ENCODE measurements at places on chromosomes 6 and 20.

GRCh38 chr20:51487565-51488268 is 54.8 kb downstream of the NFATC2 start:
- DNase-seq: no peak

DNA sequence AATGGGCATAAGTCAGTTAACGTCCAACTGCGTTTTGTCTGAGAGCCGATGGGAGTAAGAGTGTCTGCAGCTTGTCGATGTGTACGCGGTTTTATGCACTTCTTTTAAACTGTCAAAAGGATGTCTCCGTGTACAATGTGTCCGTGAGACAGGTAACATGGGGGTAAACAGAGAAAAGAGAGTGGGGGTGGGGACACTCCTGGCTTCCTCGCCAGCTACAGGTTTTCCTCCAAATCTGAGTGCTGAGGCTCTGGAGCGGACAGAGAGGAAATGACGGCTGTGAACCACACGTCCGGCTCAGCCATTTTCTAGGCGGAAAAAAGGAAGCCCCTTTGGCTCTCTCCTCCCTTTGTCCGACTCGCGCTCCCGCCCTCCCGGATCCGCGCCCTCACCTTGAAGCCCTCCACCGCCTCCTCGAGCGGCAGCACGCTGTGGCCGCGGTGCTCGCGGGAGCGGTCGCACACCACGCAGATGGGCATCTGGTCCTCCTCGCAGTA is 916 bp downstream of the TRIM27 start:
- no peak for DNase-seq

DNA sequence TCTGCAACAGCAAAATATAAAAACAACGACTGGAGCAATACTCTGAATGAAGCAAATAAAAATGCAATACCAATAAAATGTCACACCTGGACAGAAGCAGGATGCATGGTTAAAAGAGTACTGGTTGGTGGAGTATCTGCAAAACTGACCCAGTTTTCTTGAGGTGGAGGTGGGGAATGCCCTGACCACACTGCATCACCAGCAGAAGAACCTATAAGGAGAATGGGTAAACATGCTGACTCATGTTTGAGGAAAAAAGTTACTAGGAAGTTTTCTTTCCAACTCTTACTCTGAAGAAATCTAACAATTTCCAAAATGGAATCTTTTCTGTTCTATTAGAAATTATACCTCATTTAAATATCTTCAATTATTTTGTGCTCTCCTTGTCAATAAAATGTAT is 43.6 kb downstream of the REPS1 start:
- DNase-seq: no peak

- DNase-seq: no peak
Observed at GRCh38 chr6:1136827-1137226, 175.1 kb upstream of the FOXQ1 start.

DNA sequence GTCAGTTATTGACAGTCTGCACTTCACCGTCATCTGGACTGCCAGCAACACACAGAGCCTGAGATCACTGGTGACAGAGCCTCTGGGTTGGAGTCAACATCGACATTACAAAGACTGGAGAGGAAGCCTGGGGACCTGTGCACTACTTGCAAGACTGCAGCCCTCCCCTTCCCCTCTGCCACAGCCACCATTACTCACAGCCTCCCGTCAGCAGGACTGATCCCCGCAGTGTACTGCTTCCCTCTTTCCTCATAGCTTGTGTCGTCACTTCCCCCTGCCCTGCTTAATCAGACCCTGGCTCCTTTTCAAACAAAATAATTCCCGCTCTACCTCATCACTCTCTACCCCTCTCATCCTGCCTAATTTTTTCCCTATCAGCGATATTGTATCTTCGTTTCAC is 235.5 kb upstream of the KCNQ5 start:
- no peak for DNase-seq

GRCh38 chr20:25046736-25047666 is 10.9 kb downstream of the ACSS1 start:
- DNase-seq: no peak

- DNase-seq: no peak
Observed at GRCh38 chr6:107633680-107634323, 143.9 kb downstream of the SOBP start.

DNA sequence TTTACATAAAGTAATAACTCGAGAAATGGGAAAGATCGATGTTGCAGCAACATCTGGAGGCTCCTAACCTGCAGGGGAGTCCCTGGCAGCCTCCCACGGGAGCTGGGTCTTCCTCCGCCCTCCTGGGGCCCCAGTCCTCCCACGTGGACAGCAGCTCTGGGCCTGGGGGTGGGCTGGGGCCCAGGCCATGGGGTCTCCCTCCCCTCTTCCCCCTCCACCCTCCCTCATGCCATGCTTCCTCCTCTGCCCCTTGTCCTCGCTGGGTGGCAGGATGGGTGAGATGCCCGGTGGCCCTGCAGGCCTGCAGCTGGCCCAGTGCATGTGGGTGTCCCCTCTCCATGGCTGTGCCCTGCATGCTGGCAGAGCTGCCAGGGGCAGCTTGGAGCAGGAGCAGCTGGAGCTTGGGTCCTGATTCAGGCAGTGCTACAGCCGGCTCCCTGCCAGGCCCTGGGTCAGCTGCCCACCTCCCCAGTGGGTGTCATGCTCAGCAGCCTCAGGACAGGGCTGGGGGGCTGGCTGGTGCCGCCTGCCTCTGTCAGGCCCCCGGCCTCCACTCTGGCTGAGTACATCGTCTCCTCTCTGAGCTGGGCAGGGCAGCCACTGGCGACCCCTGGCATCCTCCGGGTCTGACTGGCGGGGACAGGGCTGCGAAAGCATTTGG is 48.9 kb upstream of the BHLHE23 start:
- DNase-seq: no peak

GRCh38 chr6:82195619-82196018 is 51.9 kb downstream of the IBTK start:
- no peak for DNase-seq

- DNase-seq: no peak
Observed at GRCh38 chr20:4227085-4227821, 211.9 kb upstream of the RNF24 start.
